ENCODE measurements at places on chromosomes 6 and 20.
A peak's percentile ranks its signal among the peaks of the same experiment; 100 is the strongest.

GRCh38 chr6:151216804-151217203, 23.0 kb upstream of the AKAP12 start:
- DNase-seq = no peak

GRCh38 chr20:1868856-1869255, 26.4 kb upstream of the SIRPA start:
- no peak for DNase-seq

DNA sequence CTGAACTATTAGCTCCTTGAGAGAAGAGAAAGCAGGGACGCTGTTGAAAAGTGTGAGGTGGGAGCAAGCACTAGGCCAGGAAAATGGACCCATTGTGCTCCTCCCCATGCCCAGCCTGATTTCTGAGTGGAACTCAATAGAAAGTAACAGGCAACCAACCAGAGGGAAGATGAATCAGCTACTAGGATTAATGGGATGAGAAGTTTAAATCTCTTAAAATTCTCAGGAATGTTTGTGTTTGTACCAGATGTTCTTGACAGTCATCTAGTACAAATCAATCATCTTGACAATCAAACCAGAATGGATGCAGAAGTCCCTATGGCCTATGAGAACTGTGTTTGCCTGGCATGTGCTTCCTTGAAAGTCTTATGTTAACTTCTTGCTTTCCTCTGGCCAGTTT, 48.9 kb downstream of the HDDC2 start:
- no peak for DNase-seq

GRCh38 chr6:50850223-50851048, 31.8 kb downstream of the TFAP2B start:
- DNase-seq = no peak

- DNase-seq = peak; percentile 17
Observed at GRCh38 chr6:31681135-31681671, 336 bp upstream of the LY6G5C start.

GRCh38 chr6:112109262-112109661, 21.9 kb downstream of the FAM229B start:
- DNase-seq = no peak

DNA sequence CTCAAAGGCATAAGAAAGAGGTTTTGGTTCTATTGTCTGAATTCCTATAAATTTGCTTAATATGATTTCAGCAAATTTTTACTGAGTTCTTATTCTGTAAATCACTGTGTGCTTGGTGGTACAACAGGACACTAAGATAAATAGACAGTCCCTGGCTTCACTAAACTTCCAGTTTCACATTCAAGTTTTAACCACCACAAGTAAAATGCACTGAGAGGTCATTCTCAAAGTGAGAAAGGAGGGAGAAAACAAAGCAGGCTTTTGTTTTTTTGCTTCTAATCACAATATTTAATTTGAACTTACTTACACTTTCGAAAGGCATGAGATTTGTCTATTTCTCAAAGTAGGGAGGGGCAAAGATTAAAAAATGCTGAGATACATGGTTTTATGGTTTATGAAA, 445.7 kb downstream of the CDC5L start:
- no peak for DNase-seq

DNA sequence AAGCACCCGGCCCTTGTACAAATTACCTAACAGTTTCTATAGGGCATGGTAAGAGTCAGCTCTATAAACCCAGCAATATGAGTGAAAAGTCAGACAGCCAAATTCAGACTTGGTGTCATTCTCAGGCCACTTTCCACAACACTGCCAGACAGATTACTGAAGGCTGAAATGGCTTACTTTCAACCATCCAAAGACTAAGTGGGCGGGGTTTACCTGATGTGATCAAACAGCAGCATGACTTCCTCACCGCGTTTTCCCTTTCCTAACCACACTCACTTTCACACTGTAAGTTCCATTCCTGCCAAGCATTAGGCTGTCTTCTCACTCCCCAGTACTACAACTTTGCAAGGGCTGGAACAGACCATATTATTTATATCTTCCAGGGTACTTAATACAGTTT, 85.9 kb downstream of the SMLR1 start:
- no peak for DNase-seq

Measured in AML-193 (cell line).